NCI-H1105 (cell line): ENCODE measurements at places on chromosomes 5 and 9.

DNA sequence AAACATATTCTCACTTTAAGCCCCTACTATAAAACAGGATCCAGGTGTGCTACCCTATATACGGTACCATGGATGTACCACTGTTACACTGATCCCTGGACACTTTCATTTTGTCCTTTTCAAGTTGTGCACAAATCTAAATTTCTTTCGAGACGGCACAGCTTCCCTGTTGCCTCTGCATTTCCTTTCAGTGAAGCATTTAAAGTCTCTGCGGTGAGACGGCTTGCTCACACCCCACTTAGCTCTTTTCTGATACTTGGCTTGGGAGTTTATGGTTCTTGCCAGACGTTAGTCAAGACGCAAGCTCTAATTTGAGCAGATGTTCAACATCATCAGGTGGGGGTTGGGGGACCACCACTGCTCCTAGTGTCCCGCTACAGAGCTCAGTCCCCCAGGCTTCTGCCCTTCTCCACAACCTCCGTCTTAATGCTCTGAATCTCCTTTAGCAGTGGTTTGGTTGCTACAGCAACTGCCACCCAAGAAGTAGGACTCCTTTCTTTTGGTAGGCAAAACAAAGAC, 15.8 kb downstream of the F2RL2 start:
- DNase-seq, result no peak

DNA sequence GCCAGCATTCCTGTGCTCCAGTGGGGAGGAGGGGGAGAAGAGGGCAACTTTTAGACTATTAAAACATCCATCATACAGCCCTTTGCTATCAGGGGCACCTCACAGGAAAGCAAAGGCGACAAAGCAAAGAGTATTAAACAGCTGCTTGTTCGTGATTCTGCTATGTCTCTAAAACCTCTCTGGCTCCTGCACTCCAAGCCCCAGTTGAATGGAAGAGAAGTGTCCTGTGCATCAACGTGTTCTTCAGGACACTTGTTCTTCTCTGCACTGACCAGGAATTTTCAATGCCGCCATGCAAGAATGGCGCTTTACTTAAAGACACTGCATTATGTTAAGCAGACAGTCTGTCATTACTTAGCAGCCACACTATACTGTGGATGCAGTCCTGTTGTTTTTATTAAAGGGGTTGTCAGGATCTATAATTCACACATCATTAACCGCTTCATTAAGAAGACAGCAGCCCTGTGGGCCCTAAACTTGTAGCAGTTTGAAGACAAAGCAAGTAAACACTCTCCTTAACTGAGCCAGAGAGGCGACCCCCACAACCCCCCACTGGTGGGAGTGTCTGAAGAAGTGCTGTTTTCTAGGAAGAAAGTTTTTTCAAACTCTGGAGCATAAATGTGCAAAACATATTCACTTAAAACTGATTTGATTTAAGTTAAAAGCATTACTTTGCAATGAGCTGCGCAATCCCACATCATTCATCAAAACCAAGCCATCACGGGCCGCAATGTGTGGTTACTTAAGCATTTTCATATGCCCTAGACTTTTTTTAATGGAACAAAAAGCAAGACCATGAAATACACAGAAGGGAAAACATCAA, 164.5 kb downstream of the ZNF608 start:
- no peak for DNase-seq

GRCh38 chr5:150513375-150514309, 5.7 kb downstream of the NDST1 start:
- peak; percentile 19 for DNase-seq

GRCh38 chr9:88828492-88828974, 162.7 kb upstream of the S1PR3 start:
- no peak for DNase-seq

DNA sequence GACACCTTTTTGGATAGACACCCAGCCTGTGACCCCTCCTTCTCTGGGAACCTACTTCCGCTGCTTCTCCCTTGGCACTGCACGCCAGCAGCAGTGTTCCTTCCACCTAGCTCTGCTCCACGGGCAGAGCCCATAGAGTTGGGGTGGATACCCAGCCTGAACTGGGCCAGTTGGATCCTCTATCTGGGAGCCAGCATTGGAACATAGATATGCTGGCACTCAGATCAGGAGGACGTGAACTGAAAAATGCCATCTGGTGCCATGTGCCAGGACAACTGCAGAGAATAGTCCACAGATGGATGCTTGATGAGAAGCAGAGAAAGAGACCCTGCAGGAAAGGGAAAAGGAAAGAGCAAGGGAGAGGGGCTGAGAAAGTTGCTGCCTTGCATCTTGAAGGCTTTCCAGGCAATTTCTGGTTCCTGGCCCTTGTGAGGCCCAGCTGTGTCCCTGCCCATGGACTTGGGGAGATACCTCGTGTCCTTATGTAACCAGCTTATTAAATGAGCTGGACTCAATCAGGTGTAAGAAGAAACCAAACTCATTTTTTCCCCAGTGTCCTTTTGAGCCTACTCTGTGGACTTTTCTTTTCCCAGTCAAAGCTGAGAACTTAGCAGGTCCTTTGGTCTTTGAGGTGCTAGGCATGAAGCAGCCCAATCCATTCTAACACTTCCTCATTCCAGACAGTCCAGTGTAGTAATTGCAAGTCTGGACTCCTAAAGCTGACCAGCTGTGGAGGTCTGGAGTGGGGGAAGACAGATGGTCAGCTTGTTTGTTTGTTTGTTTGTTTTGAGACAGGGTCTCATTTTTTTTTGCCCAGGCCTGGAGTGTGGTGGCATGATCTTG, 39.1 kb downstream of the ANGPTL2 start:
- DNase-seq, result no peak

GRCh38 chr5:112534611-112535255, 115.7 kb upstream of the EPB41L4A start:
- no peak for DNase-seq

- DNase-seq, result no peak
Observed at GRCh38 chr5:64854855-64855254, 86.1 kb downstream of the CWC27 start.

DNA sequence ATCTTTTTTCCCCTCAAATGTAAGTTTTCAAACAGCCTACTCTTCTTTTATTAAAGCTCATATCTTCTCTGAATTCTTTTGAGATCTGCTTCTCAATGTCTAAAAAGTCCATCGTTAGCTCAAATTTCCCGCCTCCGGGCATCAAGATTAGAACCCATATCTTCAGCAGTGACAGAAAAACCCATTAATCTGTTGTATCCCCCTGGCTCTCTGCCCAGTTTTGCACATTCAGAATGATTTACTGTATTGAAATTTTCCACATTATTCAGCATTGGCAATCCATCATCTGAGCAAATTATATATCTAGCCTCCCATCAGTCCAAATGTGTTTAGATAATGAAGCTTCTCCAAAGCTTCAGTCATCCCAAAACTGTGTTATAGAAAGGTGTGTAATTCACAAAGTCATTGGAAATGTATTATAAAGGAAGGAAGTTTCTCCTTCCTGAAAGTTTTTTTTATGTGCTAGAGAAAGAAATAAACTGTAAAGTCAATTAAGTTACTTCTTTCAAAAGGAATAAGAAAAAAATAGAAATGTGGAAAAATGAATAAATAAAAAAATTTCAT, 849.9 kb downstream of the MAT2B start:
- no peak for DNase-seq

DNA sequence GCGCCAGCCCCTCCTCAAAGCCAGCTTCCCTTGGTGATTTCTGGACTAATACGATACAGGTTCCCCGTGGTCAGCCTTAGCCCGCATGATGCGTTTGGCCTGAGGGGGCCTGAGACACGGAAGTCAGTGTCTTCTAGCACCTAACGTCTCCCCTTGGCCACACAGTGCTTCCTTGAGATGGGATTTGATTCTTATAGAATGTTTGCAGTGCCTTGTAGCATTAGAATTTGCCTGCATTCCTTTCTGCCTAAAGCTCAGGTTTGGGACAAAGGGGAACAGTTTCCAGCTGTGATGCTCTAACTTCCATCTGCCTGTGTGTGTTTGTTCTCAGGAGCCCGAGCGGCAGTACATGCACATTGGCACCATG, 34.4 kb downstream of the CFAP90 start:
- DNase-seq, result no peak
